ENCODE measurements at places on chromosomes 11 and 22. TPM values are rescaled to one million over a fixed set of nuclear protein-coding genes. Genes with fewer than 3 reads are reported as not detected.

- DNase-seq, result no peak
Observed at GRCh38 chr11:32003335-32003734, 87.5 kb upstream of the RCN1 start.

DNA sequence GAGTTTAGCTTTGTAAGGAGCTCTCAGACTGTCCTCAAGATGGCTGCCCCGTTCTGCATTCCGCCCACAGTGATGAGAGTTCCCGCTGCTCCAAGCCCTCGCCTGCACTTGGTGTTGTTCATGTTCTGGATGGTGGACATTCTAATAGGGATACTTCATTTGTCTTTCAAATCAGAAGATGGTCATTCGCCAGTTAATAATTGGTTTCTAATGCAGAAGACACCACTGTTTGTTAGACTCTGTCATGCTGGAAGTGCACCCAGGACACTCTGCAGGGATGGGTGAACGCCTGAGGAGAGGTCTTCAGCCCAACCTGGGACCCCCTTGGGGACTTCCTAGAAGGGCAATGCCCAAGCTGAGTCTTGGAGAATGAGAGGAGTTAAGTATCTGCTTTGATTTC is 836.4 kb downstream of the TBC1D22A start:
- no peak for DNase-seq

DNA sequence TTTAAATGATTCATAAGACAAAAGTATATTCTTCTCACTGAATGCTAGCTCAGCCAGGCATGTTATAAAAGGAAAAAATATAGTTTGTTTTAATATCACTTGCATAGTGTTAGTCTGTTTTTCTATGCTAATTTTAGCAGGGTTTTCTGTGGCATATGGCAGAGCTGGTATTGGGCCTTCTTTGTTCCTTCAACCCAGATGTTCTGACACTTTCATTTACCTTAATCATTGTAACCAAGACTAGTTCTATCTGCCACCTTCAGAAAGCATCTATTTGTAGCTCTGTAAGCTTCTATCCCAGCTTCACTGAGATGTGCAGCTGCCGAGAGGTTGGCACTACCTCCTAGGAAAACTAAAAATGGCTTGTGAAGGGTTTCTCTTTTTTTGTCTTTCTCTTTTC is 338.7 kb downstream of the GUCY1A2 start:
- no peak for DNase-seq

MUC2 gene
- not detected for total RNA-seq

- DNase-seq, result no peak
Observed at GRCh38 chr11:93922830-93923229, 72.4 kb upstream of the VSTM5 start.

GRCh38 chr11:41983475-41983874 is 524.0 kb upstream of the LRRC4C start:
- no peak for DNase-seq

- no peak for DNase-seq
Observed at GRCh38 chr22:29079218-29079901, 6.5 kb downstream of the KREMEN1 start.

RELA gene
- 68.3 TPM for total RNA-seq

AIP gene
- 43.3 TPM for total RNA-seq

DNA sequence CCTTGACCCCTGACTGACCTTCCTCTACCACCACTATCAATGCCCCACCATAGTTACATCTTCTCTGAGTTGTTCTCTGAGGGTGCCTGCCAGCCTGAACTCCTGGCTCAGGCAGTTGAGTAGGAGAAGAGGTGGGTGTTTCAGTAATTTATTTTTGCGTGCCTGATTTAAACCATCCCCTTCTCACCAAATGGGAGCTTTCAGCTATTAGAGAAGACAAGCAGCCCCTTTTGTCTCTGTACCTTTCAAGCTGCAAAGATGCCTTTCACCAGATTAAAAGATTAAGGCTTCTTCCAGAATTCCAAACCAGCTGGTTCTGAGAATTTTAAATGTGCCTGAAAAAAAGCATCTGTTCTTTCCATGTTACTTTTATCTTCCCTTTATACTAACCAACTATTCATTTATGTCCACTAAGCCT is 223.8 kb downstream of the FAM76B start:
- no peak for DNase-seq

TRIM6 gene
- total RNA-seq, result 0.29 TPM

DNA sequence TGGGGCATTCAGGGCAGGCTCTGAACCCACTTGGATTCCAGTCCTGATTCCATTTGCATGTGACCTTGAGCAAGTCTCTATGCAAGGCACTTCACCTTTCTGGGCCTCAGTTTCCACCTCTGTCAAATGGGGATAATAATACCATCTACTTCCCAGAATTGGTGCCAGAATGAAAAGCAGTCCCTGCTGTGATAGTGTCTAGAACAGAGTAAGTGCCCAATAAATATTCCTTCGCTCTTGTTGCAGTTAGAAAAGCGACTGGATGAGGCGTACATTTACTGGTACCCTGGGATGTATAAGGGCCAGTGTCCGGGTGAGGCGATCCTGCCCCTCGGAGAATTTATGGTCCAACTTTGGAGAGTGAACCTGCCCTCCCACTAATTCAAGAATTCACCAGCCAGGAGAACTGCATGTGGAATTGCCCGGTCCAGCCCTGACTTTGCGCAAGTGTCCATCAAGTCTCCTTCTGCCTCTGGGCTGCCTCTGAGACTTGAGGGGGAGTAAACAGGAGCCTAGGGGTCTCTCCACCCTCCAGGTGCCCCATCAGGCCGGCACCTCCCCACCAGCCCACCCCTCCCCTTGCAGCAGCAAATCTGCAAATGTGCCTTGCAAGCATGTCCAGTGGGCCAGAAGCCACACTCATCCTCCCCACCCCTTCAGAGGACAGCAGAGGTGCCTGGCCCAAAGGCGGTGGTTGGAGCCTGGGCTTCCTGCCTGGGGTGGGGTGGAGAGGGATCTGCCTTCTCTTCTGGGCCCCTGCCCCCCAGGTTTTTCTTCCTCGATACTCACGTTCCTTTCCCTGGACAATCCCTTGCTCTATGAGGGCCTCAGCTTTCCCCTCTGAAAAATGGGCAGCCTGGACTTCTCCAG is 30.9 kb upstream of the SLC35C1 start:
- no peak for DNase-seq

CALCA gene
- not detected for total RNA-seq

LUZP2 gene
- total RNA-seq, result not detected

GRCh38 chr11:65571940-65572339 is 398 bp upstream of the FAM89B start:
- no peak for DNase-seq

CRELD2 gene
- total RNA-seq, result 13.4 TPM

DNA sequence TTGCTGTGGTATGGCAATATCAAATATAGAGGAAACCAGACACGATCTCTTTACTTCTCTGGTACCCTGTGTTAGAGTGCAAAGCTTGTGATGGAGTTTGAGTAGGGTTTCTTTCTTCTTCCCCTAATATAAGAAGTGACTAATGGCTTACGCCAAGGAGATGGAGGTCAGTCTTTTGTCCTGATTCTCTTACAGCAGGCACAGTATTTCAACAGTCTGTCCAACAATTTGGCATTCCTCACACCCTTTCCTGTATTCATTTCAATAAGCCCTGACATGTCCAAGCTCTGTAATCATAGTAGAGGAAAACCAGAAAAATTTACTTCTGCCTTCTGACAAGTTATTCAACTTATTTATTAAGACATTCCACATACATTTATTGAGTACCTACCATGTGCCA is 546.2 kb downstream of the TMEM135 start:
- no peak for DNase-seq

DNA sequence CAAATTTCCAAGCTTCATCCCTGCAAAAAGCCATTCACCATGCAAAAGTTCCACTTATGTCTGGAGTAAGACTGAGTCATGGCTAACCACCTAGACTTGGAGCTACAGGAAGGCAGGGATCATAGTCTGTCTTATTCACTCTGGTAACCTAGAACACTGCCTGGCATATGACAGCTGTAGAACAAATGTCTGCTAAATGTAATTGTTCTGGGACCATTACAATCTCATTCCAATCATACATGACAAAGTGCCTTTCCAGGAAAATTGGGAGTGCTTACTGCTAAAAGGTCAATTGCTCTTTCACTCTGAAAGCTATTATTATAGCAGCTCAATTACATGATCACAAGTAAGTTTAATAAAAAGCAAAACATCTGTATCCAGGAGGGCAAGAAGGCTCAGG is 99.1 kb upstream of the CHRM4 start:
- DNase-seq, result no peak

DNA sequence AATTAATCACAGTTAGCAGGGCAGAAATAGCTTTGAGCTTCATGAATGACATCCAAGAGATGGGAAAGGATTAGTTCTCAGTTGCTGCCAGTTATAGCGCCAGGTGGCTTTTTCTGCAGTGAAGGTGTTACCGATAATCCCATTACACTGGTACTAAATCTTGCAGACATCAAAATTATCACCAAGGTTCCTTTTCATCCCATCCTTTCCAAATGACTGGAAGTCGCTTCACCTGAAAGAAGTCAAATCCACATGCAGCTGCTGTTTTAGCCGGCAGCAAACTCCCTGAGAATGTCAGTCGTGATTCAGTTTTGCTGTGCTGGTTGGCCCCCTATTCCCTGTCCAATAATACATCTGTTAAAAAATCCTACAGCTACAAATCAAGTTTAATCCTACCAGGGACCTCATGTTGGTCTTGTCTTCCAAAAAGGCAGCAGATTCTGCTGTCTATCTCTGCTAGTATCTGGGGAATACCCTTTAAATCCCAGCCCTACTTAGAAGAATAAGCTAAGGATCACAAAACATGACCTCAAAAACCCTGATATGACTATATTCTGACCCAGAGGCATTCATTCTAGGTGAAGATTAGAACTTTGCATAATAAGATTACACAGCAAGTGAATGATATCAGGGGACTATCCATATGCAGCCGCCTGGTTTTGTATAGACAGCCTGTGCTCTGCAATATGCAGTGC is 31.7 kb downstream of the IMMP1L start:
- no peak for DNase-seq

GRCh38 chr11:74470526-74470925 is 3.2 kb upstream of the KCNE3 start:
- no peak for DNase-seq

DNA sequence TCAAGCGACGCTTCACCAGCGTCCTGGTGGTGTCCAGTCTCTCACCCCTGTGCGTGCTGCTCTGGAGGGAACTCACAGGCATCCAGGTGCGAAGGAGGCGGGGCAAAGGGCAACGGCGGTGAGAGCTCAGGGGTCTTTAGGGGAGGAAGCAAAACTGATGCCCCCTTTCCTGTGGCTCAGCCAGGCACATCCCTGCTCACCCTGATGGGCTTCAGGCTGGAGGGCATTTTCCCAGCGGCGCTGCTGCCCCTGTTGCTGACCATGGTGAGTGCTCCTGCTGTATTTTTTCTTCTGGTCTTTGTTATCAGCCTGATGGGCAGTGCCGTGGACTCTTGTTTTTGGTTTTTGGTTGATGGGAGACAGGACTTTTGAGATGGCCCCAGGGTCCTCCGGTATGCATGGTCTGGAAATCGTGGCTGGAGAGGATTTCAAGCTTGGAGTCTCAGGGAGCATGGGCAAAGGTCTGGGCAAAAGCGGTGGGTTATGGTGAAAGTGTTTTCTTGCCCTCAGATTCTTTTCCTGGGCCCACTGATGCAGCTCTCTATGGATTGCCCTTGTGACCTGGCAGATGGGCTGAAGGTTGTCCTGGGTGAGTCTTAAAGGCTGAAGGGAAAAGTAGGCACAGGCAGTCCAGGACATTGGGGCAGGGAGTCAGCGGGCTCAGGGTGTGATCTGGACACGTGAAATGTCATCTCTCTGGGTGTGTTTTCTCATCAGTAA is 695 bp downstream of the RCE1 start:
- DNase-seq, result no peak

CARNS1 gene
- total RNA-seq, result 4.6 TPM

DNA sequence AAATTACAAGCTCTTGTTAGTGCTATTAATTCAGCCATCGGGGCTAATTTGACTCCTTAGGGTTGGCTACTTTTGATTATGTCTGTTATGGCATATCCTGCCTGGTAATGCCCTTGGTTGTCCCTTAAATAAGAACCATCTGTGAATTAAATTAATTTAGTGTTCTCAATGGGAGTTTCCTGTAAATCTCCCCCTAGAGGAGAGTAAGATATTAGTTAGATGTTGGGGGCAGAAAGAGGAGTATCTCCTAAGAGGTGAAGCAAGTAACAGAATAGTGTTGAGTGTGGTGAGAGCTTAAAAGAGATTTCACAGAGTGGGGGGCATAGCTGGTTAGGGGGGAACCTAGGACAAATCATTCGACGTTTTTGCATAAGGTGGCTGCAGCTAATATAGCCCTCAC is 1126.9 kb downstream of the JRKL start:
- no peak for DNase-seq

DNA sequence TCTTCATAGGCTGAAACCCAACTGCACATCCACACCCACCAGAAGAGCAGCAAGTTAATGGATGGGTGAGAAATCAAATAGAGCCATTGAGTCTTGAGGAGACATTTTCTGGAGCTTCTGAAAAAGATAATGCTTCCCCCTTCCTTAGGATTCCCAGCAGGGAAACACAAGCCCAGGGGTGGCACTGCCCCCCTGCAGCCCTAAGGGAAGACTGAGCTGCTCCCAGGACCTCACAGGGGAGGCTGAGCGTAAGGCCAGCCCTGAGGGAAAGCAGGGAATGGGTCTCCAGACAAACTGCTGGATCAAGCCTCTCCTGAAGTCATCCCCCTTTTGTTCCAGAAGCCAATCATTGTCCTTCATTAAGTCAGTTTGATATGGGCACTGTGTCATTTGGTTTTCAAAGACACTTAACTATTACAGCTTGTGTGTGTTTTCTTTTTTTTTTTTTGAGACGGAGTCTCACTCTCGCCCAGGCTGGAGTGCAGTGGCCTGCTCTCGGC is 15.1 kb downstream of the LTO1 start:
- DNase-seq, result no peak

GRCh38 chr11:106471276-106471675 is 393.8 kb downstream of the AASDHPPT start:
- DNase-seq, result no peak

DNAJC4 gene
- 20.5 TPM for total RNA-seq

DNA sequence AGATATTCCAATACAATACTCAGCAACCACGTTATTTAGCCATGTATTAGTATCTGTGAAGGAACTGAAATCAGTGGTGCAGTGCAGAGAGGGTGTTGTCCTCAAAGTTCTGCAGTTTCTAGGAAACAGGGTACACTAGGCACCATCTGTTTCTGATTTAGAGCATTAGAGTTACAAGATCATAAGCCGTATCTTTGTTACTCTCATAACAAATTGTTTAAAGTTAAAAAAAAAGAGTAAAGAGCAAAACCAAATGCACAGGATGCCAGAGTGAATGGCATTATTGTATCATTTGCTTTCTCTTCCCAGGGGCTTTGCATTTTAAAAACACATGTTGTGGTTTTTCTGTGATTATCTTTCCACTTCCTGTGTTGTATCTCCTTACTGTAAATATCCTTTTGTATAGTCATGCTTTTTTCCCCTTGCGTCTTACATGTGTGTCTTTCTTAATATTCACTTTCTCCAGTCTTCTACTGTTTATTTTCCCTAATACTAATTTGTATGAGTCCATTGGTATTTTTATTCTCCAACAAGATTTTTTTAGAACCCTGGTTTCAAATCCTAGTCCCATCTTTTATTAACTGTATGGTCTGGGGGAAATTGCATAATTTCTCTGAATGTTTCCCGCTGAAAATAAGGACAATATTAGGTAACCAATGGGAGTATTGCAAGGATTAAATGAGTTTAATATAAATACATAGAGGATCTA is 15.2 kb upstream of the NUP160 start:
- DNase-seq, result no peak

GRCh38 chr22:44269117-44269498 is 43.6 kb downstream of the SHISAL1 start:
- no peak for DNase-seq

CCDC73 gene
- total RNA-seq, result not detected
